8988T (cell line): ENCODE measurements at places on chromosomes 1 and 21.

DNA sequence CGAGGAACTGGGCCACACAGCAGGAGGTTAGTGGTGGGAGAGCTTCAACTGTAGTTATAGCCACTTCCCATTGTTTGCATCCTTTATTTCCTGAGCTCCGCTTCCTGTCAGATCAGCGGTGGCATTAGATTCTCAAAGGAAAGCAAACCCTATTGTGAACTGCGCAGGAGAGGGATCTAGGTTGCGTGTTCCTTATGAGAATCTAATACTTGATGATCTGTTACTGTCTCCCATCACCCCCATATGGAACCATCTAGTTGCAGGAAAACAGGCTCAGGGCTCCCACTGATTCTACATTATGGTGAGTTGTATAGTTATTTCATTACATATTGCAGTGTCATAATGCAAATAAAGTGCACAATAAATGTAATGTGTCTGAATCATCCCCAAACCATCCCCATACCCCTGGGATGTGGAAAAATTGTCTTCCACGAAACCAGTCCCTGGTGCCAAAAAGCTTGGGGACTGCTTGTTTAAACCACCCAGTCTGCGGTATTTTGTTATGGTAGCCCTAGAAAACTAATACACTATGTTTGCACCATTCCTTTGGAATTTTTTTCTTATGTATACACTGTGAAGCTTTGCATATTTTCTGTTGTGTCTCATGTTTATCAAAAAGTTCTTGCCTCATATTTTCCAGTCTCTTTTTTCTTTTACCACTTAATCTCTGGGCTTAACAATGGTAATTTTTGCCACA, 136.6 kb upstream of the IVNS1ABP start:
- no peak for DNase-seq

DNA sequence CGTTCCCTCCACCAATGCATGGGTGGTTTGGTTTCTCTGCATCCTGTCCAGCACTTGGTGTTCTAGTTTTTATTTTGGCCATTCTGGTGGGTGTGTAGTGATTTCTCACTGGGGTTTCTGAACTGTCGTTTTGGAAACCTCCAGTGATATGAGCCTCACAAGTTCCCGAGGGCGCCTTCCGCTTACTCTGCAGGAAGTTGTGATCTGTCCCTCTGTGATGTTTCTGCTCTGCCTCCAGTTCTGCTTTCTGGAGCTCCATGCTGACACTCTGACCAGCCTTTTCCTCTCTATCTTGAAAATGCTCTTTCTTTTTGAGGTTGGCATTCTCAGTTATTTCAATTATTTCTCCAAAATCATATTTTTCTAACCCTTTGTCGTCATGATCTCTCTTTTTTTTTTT, 111.6 kb downstream of the PLD5 start:
- no peak for DNase-seq

- DNase-seq = no peak
These were observed 4.1 kb downstream of the NUDT17 start for GRCh38 chr1:145849356-145850160.

- no peak for DNase-seq
These were observed 164.3 kb upstream of the ZC3H12A start for GRCh38 chr1:37310064-37310463.

DNA sequence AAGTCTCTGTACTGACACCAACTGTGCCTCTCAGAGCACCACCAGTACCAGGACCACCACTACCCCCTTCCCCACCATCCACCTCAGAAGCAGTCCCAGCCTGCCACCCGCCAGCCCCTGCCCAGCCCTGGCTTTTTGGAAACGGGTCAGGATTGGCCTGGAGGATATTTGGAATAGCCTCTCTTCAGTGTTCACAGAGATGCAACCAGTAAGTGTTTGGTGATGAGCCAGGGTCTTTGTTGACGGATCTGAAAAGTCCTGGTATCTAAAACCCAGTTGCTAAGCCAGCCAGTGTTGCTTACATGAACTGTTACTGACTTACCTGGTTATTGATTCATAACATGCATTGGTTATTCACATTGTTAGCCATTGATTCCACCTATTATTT, 1.1 kb downstream of the C1orf56 start:
- DNase-seq = no peak
